Right atrium auricular region (tissue), 2 donors: ENCODE measurements at places on chromosomes 1 and 21.

DNA sequence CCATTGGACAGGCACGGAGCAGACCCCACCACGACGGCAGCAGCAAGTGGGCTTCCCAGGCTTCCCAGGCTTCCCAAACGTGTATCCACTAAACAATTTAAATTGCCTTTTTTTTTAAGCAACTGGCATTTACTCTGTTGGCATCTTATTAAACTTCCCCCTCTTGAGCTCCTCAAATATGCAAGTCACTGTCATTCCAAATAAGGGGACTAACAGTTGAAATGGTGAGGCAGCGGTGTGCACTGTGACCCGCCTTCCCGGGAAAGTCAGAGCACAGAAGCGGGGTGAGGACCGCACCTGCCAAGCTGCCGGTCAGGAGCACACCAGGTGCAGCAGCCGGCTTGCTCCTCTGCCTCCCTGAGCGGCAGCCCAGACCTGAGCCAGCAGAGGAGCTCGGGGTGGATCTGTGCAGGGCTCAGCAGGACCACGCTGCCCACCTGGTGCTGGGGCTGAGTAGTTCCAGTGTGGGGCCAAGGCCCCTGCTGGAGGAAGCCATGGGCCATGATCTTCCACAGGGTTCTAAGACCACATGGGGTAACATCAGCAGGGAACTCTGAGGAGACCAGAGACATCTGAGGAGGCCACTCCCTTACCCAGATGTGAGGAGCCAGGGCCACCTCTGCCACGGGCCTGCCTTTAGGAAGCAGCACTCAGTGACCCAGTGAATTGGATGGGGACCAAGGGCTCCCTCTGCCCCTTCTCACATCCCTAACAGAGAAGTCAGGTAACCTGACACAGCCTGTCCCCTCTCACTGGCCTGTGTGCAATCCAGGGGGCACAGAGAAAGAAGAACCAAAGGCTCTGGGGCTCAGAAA lies 245.4 kb downstream of the NPHP4 start:
- DNase-seq, result no peak

DNA sequence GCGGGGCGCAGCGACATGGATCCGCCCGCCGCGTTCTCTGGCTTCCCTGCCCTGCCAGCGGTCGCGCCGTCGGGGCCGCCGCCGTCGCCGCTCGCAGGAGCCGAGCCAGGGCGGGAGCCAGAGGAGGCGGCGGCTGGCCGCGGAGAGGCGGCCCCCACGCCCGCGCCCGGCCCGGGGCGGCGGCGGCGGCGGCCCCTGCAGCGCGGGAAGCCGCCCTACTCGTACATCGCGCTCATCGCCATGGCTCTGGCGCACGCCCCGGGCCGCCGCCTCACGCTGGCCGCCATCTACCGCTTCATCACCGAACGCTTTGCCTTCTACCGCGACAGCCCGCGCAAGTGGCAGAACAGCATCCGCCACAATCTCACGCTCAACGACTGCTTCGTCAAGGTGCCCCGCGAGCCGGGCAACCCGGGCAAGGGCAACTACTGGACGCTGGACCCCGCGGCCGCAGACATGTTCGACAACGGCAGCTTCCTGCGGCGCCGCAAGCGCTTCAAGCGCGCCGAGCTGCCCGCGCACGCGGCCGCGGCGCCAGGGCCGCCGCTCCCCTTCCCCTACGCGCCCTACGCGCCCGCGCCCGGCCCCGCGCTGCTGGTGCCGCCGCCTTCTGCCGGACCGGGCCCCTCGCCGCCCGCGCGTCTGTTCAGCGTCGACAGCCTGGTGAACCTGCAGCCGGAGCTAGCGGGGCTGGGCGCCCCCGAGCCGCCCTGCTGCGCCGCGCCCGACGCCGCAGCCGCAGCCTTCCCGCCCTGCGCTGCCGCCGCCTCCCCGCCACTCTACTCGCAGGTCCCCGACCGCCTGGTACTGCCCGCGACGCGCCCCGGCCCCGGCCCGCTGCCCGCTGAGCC lies 459 bp downstream of the FOXE3 start:
- DNase-seq, result no peak

- DNase-seq, result no peak
These were observed 1.3 kb downstream of the FAM20B start for GRCh38 chr1:179026813-179027669.

DNA sequence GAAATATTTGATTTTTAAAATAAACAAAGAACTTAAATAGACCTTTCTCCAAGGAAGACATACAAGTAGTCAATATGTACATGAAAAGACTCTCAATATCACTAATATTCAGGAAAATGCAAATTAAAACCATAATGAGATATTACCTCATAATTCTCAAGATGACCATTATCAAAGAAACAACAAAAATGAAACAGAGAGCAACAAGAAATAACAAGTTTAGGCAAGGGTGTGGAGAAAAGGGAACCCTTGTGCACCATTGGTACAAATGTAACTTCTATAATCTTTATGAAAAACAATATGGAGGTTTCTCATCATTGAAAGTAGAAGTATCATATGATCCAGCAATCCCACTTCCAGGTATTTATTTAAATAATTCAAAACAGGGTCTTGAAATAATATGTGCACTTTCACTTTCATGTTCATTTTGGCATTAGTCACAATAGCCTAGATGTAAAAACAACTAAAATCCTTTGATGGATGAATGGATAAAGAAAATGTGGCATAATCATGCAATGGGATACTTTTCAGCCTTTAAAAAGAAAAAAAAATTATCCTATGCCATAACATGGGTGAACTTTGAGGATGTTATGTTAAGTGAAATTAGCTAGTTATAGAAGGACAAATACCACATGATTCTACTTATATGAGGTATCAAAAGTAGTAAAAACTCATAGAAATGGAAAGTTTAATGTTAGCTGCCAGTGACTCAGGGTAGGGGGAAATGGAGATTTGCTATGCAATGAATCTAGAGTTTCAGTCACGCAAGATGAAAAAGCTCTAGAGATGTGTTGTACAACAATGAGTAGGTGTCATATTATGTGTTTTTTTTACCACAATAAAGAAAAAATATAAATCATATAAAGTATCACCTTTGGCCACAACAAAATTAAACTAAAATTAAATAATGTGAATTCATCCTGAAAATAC lies 114.5 kb upstream of the LYPLAL1 start:
- no peak for DNase-seq

GRCh38 chr1:16212251-16212961 lies at the start of gene ARHGEF19:
ARHGEF19 (minus strand) TSS chr1:16212652; CDS start chr1:16209054, 3,598 bp downstream.
- no peak for DNase-seq

GRCh38 chr1:18319099-18319498 lies 161.6 kb upstream of the KLHDC7A start:
- DNase-seq, result no peak

DNA sequence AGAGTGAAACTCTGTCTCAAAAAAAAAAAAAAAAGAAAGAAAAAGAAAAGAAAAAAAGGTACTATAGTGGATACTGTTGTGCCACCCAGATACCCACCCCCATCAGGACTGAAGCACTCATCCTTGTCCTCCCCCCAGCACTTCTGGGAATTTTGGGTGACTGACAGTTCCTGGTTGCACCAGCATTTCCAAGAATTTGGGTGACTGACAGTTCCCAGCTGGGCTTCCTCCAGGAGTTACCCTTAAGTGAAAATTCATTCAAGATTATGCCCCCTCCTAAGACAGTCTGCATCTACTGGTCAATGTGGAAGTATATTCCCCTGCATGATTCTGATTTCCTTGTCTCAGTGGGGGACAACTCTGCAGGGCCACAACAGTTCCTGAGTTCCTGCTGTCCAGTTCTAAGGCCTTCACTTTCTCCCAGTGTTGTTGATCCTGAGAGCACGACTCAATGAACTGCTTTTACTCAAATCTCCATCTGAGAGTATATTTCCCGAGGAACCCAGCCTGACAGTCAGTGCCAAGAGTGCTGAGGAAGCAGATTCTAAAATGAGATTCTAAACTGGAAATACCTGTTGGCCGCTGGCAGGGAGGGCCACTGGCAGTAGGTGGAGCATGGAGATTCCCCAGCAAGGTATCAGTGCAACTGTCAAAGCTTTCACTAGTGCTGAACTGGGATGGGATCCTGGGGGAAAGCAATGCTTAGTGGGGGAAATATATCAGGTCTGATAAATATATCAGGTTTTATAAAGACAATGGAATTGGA lies 18.5 kb downstream of the RIIAD1 start:
- no peak for DNase-seq

DNA sequence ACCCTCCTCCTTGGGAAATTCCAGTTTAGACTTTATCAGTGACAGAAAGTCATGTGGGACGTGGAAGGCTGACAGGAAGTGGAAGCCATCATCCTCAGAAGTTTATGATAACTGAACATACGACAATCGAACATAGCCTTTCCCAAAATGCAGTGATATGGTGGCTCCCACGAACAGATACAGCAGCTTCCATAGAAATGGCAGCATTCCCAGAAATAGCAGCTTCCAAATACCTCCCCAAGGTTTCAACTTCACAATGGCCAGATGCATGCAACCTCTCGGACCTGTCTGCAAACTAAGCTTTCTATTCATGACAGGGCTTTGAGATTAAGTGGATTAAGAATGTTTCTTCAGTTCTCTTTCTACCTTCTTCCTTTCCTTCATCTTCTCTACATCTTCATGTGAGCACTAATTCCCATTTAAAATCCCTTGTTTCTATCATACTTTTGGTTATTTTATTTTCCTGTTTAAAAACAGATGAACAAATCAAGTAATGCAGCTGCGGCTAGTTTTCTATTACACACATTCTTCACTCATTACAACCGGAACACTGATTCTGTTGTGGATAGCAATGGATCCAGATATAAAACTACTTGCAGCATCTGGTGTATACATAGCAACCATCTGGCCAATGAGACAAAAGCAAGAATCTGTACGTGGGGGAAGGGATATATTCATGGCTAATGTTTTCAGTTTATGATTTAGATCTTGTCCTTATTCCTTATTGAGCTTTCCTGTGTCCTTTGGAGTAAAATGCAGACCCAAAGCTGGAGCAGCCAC lies 304.8 kb downstream of the BRINP3 start:
- DNase-seq, result no peak

DNA sequence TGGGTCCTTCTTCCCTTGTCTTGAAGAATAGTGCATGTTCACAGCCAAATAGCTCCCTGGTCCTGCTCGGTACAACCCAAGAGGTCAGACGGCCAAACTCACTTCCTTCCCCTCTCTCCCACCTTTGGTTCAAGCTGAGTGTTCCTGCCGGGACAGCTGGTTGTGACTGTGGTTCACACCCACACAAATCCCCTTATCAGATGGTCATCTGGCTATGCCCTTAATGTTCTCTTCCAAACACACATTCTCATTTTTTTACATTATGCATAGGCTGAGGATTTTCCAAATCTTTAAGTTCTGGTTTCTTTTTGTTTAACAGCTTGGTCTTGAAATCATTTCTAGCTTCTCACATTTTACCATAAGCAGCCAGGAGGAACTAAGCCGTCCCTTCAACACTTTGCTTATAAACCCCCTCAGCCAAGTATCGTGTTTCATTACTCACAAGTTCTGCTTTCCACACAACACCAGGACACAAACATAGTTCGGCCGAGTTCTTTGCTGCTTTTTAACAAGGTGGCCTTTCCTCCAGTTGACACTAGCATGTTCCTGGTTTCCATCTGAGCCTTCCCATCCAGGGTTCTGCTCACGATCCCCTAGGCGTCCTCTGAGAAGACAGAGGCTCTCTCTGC lies 19.7 kb upstream of the TSPEAR start:
- DNase-seq, result no peak

DNA sequence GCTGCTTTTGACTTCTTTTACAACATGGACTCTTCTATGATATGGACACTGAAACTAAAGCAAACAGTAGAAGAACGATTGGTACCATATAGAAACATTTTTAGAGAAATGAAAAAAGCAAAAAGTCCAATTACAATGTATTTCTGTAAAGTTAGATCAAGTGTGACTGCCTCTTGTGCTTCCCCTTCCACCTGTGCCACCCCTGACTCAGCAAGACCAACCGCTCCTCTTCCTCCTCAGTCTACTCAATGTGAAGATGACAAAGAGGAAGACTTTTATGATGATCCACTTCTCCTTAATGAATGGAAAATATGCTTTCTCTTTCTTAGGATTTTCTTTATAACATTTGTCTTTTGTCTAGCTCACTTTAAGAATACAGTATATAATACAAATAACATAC lies 66.9 kb downstream of the PHTF1 start:
- DNase-seq, result no peak

DNA sequence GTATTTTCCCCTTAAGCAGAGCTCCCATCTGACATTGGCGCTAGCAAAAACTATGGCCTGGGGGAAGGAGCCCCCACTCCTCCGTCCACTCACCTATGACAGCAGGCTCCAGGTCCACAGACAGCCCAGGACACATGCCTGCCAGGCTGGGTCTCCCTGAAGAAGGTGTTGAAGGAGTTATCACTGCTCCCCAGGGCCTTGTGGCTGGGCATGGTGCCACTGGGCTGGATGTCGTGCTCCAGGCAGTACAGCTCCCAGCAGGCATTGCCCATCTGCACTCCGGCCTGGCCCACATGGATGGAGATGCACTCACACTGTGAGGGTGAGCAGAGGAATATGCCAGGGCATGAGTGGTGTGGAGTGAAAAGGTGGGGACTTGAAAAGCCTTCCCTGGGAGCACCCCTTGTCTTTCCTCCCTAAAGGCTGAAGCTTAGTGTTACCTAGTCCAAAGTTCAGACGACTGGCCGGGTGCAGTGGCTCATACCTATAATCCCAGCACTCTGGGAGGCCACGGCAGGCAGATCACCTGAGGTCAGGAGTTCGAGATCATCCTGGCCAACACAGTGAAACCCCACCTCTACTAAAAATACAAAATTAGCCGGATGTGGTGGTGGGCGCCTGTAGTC lies 30.0 kb downstream of the RABIF start:
- DNase-seq, result peak; percentile 62

- DNase-seq, result no peak
These were observed 87.0 kb downstream of the ATP5PO start for GRCh38 chr21:33828577-33828976.

- no peak for DNase-seq
These were observed 39.5 kb upstream of the CNTN2 start for GRCh38 chr1:205003358-205004131.

GRCh38 chr1:204384636-204385352 lies 25.1 kb upstream of the PLEKHA6 start:
- DNase-seq, result no peak

GRCh38 chr1:30916296-30916695 lies 7.7 kb upstream of the SDC3 start:
- peak; percentile 30 for DNase-seq

GRCh38 chr1:211279340-211279739 lies 20.2 kb downstream of the RCOR3 start:
- DNase-seq, result no peak

GRCh38 chr1:76053021-76053420 lies 21.5 kb upstream of the ST6GALNAC3 start:
- no peak for DNase-seq

GRCh38 chr21:45871616-45872236 lies 109.8 kb upstream of the COL6A1 start:
- no peak for DNase-seq

DNA sequence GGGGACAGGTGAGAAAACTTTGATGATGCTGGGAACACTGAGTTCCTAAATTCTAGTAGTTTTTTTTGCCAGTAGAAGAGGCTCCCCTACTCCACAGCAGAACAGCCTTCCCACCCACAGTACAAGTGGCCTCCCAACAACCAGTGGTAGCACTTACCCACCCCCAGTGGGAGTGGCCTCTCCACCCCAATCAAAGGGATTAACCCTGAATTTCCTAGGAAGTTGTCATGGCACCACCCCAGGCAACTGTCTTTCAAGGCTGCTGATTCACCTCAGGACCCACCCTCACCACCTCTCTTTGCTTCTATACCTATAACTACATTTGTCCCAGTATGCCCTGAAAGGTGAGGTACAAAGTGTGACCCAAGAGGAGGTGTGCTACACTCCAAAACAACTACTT lies 81.4 kb upstream of the PRDX6 start:
- DNase-seq, result no peak

GRCh38 chr21:32477424-32477745 lies 64.9 kb downstream of the EVA1C start:
- DNase-seq, result no peak
